Stimulated activated CD8-positive, alpha-beta memory T cell treated with anti-CD3 and anti-CD28 coated beads, Interleukin-2, amount 100 ng/mL, for 1 hour (primary cell): ENCODE measurements at places on chromosomes 5 and 9.

- DNase-seq = no peak
Measured at GRCh38 chr9:18910916-18911315, 122.1 kb downstream of the SAXO1 start.

GRCh38 chr9:107288701-107289100 lies 5.6 kb downstream of the RAD23B start:
- DNase-seq = no peak

GRCh38 chr5:67416986-67417385 lies 220.4 kb upstream of the CD180 start:
- DNase-seq = no peak

GRCh38 chr5:173919443-173919842 lies 31.3 kb downstream of the CPEB4 start:
- no peak for DNase-seq

GRCh38 chr5:96280946-96281393 lies 152.1 kb downstream of the PCSK1 start:
- DNase-seq = no peak

- DNase-seq = no peak
Measured at GRCh38 chr5:2186472-2187015, 303.8 kb upstream of the IRX4 start.

GRCh38 chr5:68499987-68500386 lies 284.4 kb downstream of the PIK3R1 start:
- no peak for DNase-seq

DNA sequence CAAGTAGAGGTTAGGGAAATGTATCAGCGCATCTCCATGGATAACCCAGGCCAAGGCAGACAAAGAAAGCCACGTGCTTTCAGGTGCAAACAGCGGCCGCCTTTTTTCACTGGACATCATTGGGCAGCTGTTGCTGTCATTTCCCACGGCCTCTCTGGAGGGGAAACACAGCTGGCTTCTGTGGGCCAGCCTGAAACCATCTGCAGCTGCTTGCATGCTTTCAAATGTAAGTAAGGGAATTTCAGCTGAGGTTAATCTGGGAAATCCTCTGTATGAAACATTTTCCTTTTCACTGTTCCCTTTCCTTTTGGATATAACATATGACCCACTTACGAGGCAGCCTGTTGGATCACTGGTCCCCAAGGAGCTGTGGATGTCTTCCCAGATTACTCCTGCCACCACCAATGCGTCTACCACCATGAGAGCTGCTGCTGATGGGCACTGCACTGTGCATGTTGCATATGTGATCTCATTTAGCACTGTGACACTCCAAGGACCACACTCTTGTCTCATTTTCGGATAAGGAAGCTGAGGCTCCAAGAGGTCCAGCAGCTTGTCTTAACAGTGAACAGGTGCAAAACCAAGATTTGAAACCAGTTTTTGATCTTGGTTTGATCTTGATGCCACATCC lies 106.3 kb downstream of the C9orf152 start:
- DNase-seq = no peak

- no peak for DNase-seq
Measured at GRCh38 chr9:105296877-105297287, 52.4 kb downstream of the SLC44A1 start.

DNA sequence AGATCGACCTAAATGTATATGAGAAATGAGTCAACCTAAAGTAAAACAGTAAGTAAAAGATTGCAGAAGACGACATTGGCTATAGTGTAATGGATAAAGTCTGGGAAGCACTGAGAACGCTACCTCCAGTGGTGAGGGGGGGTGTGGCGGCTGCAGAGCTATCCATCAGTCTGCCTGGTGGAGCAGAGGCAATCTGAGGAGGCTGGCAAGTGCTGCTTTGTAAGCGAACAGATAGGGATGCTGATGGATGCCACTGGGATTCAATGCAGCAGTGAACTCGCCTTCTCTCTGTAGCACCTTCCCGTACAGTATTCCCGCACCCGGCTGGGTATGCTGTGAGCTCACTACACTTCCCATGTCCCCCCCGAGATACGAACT lies 261.5 kb downstream of the NSG2 start:
- no peak for DNase-seq

DNA sequence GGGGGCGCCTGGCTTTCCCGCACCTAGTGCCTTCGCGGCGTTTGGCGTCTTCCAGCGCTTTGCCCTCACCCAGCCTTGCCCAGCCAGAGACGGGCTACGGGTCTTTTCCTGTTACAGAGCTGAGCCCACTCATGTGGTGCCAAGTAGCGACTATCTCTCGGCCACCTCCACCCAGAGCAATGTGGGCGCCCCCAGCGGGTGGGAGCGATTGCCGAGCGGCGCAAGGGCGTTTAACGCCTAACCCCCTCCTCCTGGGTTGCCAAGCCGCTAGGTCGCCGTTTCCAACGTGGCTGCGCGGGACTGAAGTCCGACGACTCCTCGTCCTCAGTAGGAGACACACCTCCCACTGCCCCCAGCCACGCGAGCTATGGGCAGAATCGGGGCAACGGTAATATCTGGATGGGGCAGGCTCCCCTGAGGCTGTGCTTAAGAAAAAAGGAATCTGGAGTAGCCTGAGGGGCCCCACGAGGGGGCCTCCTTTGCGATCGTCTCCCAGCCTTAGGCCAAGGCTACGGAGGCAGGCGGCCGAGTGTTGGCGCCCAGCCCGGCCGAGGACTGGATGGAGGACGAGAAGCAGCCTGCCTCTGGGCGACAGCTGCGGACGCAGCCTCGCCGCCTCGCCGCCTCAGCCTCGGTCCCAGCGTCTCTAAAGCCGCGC lies 5.8 kb downstream of the TLX3 start:
- no peak for DNase-seq

- no peak for DNase-seq
Measured at GRCh38 chr5:140785905-140786686, at the start of gene PCDHA1. TSS of gene PCDHA1 (plus strand) at chr5:140786140.

- no peak for DNase-seq
Measured at GRCh38 chr5:172612771-172613170, 28.3 kb upstream of the NEURL1B start.

DNA sequence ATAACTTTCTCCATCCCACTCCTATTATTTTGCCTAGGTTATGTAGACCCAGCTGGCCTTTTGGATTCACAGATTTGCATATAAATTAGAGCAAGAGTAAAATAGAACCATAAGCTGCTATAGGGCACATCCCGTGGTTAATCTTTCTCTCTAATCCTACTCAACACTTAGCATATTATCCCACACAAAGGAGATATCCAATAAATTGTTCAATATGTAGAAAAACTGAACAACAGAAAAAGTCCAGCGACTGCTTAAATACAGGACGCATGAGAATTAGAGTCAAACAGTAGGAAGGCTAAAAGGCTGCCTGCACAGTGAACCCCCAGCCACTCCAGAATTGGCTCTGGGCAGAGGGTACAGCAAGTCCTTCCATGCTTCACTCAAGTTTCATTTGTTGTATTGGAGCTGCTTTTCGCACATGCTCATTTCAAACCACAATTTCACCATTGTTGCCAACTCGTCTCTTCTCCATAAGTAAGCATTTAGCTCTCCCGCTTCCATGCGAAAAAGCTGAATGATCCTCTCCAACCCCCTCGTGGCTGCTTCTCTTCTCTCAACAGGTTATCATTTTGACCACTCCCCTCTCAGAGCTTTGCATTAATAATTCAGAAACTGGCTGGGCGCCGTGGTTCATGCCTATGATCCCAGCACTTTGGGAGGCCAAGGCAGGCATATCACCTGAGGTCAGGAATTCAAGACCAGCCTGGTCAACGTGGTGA lies 14.1 kb upstream of the IQGAP2 start:
- no peak for DNase-seq

DNA sequence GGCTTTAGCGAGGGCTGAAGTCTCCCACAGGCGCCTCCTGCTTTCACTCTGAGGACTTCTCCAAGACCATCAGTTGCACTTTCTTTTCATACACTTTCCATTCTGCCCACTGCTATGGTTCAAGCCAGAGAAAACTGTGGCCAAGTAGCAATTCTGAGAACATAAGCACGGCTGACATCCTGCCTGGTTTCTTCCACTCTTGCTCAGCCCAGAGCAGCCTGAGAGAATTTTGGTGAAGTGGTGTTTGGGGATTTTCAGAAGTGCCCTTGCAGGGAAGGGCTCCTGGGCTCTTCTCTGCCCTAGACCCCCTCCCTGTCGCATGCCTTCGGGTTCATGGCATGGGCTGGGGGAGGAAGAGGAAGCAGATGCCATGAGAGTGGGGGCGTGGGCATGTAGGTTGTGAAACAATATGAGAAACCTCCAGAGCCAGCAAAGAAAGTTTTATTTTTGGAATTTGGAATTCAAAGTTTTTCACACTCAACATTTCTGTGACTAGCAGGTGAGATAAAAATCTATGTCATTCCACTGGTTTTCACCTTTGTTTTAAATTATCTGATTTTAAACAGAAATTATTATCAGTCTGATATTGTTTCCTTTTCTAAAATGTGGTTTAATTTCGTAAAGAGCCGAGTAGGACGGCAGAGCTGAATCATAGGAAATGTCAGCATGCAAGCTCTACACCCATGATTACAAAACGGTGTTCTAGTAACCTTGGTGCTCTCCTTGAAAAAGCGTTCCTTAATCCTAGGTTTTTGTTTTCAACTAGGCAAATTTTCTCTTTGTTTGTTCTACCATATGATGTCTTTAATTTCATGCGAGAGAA lies 27.8 kb upstream of the TNFSF8 start:
- DNase-seq = no peak

DNA sequence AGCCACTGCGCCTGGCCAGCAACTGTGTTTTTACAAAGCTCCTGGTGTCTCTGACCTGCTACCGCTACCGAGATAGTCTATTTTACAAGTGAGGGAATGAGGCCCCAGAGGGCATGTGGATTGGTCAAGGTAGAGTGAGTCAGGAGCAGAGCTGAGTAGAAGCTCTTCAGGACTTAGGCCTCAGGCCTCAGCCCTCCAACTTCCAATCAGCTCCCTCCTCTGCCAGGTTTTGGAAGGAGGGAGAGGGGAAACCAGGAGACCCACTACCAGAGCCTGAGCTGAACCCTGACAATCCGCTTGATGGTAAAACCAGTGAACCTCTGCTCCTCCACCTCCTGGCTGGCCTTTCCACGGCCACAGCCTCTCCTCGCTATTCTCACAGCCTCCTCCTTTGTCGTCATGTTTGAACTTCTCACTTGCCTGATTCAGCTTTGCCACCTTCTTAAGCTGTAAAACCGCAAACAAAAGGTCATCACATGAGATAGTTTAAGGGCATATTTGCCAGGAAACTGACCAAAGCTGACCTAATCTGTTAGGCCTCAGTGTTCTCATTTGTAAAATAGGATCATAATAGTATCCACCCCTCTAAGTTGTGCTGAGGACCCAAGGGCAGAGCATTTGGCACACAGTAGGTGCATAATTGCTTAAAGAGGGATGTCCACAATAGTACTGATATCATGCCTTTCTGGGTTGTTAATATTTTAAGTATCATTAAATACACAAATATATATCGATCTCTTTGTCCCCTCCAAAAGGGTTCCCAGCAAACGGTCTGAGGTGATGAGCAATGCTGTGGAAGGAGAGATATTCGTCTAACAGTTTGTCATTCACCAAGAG lies 1.7 kb downstream of the TRAF1 start:
- DNase-seq = no peak

DNA sequence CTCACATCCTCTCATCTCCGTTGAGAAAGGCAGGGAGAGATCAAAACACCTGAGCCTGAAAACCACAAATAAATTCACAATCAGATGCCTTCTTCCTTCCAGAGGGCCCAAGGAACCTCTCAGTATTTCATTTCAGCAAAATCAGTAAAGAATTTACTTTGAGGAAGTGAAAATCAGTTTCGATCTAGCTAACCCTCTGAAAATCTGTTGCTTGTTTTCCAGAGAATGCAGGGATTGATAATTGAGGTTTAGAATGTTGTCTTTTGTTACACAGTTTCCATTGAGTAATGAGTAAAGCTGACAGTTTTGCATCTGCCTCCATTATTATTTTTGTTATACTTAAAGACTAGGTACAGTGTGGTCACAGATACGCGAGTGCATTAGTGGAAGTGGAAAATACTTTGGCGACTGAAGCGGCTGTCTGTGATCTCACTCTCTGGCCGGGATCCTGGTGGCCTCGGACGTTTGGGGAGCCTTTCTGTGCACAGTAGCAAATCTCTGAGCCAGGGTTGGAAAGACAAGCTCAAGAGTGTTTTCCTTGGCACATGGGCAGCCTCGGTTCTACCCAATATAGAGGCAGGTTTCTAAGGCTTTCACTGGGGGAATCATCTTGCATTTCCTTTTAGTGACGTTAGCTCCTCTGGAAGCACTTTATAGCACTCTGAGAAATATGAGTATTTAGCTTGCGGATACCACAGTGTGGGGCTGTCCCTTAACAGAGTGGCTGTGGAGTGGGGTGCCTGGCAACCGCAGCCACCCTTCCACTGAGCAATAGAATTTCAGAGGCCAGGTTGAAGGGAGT lies 32.2 kb upstream of the ANGPTL2 start:
- no peak for DNase-seq

- no peak for DNase-seq
Measured at GRCh38 chr5:80711938-80712337, 57.2 kb upstream of the DHFR start.

DNA sequence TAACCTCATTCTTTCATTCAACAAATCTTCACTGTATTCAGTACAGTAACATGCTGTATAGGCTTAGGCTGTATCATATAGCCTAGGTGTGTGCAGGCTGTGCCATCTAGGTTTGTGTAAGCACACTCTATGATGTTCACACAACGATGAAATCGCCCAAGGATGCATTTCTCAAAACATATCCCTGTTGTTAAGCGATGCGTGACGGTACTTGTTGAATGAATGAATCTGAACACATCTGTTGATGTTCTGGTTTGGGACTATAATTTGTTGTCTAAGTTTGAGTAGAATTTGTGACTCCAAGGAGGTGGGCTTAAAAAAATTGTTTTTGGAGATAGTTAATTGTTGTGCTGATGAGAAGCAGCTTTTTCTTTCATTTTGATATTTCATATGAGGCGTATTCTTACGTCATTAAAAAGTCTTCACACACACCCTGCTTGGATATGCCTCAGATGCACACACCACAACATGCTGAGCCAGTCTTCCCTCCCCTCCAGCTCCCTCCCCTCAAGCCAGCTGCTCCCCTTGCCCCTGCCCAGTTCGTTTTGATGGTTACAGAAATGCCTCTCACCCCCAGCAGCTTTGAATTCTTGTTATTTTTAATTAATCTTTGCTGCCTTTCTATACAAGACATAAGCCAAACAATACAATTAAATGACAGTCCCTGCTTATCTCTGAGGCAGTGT lies 5.5 kb upstream of the PSAT1 start:
- DNase-seq = no peak

DNA sequence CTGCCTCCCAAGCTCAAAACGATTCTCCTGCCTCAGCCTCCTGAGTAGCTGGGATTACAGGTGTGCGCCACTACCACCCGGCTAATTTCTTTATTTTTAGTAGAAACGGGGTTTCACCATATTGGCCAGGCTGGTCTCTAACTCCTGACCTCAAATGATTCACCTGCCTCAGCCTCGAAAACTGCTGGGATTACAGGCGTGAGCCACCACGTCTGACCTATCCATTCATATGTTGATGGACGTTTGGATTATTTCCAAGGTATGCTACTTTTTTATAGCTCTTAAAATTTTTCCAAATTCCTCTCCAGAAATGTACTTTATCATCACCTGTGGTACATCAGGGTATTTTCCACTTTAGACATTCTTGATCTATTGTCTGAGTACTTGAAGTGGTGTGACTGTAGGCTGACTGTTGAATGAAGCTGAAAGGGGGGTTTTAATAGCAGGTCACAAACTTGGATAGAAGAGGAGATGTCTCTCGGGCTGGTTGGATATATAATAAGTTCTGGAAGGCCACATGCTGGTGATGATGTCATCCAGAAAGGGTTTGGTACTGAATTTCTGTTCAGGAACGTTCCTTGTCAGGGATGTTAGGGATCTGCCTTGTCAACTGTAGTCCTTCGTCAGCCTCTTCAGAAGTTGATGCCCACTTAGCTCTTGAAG lies 7.4 kb downstream of the CTNNA1 start:
- no peak for DNase-seq
